ENCODE measurements at places on chromosomes 16 and 17. TPM values are rescaled to one million over a fixed set of nuclear protein-coding genes. Genes with fewer than 3 reads are reported as not detected.

GRCh38 chr17:59454633-59455105, 110.7 kb upstream of the DHX40 start:
- no peak for DNase-seq

DNA sequence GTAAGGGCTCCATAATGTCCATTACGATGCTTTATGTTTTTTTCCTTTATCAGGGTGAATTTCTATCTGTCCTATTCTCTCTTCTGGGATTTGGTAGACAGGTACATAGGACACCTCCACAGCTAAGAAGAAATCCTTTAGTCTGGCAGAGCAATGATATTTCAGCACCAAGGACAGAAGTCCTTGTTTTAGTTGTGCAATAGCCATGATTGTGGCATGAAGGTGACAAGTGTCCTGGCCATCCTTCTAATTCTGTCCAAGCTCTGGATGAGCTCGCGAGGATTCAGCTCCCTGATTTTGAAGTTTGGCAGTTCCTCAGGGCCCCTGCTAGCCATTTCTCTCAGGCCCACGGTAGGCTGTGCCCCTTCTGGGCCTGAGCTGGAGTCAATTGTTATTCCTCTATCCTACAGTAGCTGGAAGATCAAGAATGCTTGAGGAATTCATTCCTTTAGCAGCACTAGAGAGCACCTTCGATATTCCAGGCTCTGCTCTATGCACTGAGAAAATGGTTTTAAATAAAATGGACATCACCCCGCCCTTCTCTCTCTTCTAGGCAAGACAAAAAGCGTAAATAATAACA, 320.8 kb downstream of the XYLT1 start:
- DNase-seq: no peak

DNA sequence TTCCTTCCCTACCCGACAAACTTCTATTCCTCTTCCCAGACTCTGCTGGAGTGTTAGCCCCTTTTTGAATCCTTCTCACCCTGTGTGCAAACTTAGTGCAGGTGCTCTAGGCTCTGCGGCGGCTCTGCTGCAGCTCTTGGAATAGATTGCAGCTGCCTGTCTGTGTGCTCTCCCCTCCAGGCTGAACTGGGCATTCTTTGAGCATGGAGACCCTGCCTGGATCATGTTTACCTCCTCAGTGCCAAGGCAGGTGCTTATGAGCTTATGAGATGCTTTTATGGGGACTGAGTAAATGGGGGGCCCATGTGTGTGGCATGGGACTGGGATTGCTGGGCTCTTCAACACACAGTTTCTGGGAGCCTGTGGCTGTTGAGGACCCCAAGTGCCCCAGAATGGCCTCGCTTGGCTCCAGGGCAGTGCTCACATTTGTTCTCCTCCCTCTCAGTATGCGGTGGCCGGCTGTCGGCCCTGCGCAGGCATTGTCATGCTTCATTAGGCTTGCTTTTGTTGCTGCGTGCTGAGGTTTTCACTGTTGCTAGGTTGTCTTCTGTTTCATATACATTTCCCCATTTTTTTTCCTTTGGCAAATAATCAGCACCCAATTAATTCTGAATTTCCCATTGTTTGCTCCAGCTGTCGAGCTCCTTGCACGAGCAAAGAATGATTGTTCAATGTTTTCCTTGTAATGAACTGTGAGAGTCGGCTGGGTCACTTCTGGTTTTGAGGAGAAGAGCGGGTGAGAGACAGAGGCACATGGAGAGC, 185.5 kb upstream of the NLRP1 start:
- no peak for DNase-seq

DNA sequence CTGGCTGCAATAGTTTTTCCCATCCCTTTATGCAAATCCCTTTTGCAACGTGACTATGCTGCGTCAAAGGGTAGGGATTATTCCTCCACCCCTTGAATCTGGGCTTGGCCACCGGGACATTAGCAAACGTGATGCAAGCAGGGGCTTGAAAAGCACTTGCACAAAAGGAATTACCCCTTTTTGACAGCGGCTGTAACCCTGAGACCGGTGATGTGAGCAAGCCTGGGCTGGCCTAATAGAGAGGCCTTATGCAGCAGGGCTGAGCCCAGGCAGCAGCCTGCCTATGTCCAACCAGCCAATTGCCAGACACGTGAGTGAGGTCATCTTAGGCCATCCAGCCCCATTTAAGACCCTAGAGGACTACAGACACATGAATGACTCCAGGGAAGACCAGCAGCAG, 30.4 kb upstream of the PAFAH1B1 start:
- no peak for DNase-seq

DNA sequence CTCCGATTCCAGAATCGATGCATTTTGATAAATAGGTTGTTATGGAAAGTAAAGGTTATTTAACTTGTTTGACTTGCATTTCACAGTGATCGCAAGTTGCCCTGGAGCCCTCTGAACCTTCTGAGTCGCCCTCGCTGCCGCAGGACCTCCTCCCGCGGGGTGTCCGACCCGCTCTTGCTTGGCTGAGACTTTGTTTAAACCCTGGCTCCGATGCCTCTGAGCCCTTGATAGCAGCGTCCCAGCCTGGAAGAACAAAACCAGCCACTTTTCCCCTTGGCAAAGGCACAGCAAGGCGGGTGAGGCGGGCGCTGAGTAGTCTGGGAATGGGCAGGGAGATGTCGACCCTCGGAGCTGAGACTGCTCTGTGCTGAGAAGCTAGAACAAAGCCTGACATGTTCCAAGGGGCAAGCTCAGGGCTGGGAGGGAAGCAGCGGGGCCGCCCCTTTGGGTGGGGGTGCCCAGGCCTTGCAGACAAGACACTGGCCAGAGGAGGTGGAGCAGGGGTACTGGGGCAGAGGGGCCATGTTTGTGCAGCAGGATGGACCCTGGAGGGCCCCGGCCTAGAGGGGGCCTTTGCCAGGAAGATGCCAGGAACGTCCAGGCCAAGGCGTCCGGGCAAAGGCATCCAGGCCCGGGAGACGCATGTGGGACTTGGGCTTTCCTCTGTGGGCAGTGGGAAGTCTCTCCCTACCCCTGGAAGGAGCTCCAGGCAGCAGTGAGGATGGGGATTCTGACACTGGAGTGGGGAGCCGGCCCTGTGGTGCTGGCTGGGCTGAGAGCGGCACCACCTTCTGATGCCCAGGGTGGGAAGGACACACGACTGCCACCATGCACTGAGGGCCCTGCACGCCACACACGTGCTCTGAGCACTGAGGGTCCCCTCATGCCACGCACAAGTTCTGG, 30.3 kb upstream of the CDH15 start:
- no peak for DNase-seq

- no peak for DNase-seq
These were observed 244.6 kb upstream of the PSMD7 start for GRCh38 chr16:74052016-74052415.

The DNAI2 gene
- total RNA-seq: 8.4 TPM

- DNase-seq: no peak
These were observed 201.2 kb downstream of the C16orf78 start for GRCh38 chr16:49574826-49575225.

The KIF2B gene
- total RNA-seq: not detected

The CD300E gene
- total RNA-seq: not detected

DNA sequence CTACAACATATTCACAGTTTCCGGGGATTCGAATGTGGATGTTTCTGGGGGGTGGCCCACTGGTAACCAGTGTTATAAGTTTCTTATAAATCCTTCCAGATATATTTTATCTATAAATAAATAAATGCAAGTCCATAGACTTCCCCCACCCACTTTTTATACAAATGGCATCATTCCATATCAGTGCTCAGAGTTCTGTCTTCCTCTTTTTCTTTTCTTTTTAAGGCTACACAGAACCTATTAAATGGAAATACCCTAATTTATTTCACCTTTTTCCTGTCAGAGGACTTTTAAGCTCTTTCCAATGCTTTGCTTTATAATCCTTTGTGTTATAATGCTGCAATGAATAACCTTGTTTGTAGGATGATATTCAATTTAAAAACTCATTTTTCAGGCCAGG, 3.8 kb downstream of the LGALS9 start:
- no peak for DNase-seq

The NPIPA5 gene
- total RNA-seq: 41.1 TPM

DNA sequence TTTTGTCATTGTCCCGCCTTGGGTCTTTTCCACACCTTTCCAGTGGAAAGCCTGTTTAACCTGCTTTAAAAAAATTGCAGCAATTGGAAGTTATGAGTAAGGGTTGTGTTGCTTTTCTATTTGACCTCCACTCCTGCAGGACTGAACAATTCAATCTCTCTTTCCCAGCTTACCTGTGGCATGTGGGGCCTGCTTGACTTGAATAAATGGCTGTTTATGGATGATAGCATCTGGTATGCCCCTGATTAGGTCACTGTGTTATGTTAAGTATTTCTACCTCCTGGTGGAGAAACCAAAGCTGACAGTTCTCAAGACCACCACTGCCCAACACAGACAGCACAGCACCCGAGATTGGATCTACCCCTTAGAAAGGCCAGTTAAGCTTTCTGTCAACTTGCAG, 64.8 kb upstream of the NOG start:
- DNase-seq: no peak

GRCh38 chr16:19274165-19274797, 11.2 kb upstream of the CLEC19A start:
- no peak for DNase-seq

DNA sequence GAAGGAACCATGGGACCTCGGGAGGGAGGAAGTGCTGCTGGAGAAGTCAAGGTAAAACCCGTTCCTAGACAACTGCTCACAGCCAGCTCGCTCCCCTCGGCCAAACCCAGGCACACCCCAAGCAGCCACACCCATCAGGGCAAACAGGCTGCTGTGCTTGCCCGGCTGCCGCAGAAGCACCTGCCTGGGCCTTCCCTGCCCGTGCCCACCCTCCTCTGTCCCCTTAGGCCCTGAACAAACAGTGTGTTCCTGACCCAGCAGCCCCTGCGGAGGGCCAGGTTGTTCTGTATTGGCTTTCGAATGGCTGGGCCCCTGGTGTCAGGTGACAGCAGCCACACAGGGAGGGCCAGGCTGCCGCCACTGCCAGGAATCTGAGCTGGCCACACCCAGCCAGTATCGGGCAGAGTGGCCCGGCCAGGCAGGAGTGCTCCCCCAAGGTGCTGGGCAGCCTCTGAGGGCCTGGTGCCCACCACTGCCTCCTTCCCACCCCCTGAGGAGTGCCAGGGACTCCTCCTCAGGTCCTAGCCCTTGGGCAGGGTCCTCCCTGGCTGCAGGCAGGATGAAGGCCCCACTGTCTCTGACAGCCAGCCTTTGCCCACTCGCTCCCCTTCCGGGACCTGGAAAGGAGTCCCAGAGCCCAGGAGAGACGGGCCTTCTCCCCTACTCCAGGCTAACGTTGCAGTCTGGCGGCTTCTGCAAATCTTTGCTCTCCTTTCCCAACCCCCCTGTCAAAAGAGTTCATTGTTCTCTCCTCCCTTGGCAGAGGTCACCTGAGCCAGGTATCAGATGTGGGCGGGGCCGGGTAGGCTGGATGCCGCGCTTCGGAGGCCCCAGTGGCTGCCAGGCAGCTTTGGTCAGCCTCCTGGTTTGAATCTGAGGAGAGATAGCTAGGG, 24.0 kb downstream of the LLGL2 start:
- DNase-seq: no peak
